NB4 (cell line): ENCODE measurements at places on chromosomes 3 and 15.

DNA sequence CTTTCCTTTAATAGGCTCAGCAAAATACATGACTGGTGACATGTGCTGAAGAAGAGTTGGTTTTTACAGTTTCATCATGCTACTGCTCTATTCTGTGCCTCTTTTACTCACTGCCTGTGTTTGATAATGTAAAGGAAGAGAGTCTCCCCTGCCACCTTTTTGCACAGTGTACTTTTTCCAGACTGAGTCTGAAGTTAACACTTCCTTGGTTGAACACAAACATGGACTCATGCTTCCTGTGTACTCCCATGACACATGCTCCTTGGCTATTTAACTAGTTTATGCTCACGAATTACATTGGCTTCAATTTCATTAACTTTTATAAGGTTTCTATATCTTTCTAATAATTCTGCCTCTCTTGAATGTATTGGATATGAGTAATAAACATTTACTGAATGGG, 396.1 kb downstream of the VGLL3 start:
- no peak for DNase-seq

DNA sequence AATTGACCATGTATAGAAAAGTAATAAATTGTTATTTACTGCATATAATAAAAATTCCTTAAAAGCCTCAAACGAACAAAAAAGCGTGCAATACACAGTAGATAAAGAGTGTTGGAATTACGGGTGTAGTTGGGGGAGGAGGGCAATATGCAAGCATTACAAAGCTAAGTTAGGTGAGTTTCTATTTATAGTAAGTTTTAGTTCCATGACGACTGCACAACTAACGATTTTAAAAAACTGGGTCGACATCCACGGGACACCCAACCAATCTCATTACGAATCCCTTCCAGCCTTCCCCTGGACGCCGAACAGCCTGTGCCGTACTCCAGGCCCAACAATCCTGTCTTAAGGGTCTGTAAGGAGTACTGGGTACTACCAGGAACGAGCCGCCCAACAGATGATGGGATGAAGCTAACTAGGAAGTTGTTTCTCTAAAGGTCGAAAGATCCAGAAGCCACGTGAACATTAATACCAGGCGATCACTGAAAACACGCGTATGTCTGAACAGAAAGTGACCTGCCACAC, 677 bp downstream of the POLQ start:
- no peak for DNase-seq

DNA sequence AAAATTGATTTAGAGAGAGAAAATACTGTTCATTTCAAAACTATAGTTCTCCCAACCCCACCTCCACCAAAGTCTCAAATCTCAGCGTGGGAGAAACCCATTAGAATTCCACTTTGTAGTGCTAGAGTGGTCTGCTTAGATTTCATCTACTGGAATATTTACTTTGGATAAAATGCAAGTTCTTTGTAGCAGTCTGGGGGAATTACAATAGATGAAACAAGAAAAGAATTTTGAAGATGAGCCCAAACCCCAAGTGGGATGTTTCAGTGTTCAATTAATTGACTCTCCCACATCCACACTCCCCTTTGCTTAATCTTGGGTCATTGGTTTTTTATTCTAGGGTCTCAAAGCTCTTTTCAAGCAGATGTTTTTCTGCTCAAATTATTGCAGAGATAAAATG, 97.8 kb downstream of the RPL22L1 start:
- DNase-seq = no peak

GRCh38 chr3:71520161-71521020, 63.1 kb downstream of the FOXP1 start:
- DNase-seq = no peak

GRCh38 chr3:196003611-196004010, 78.3 kb downstream of the TFRC start:
- no peak for DNase-seq

- DNase-seq = no peak
These were observed 128.3 kb downstream of the SV2B start for GRCh38 chr15:91228383-91228782.

DNA sequence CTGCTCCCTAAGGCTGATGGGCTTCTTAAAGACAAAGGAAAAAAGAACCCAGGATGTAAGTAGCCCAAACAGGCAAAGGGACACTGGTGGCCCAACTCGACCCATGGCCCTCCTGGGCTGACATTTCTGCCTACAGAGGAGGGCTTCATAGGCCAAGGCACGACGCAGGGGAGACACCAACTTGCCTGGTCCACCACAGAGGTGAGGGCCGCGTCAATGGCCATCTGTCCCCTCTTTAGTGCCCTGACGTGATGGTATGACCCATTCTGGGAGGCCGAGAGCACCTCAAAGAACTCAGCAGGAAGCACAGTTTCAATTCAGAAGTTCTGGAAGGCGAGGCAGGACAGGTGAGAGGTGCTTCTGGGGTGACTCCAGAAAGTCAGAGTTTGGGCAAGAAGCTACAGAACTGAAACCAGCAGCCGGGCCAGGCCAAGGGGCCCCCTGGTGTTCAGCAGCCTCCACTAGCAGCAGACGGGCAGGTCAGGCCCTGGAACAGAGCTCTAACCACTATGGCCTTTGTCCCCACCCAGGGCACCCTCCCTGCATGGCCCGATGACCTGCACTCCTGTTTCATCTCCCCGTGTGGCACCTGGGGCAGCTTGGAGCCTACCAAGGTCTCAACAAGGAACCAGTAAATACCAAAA, 45.1 kb downstream of the HMCES start:
- no peak for DNase-seq

DNA sequence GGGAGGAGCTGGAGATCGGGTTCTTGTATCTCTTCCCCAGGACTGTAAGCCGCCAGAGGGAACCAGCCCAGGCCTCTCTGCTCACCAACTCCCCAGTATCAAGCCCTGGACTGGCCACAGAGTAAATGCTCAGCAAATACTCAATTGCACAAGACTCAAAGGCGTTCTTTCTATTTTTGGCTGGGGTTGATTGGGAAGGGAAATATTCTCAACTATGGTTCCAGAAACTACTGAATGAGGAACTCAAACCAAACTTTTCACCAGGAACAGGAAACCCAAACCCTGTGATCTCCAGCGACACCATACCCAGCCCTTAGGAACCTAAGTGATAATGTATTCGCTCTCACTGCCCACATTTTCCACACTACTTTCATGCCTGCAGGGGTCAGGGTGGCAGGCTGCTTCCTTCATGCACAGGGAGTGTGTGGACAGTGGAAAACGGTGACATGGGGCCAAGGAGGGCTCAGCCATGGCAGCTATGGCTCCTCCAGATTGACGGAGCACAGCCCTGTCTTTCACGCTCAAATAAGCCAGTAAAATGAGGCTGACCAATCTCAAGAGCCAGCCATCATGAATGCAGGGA, 124.7 kb upstream of the RAD18 start:
- DNase-seq = peak; percentile 37

DNA sequence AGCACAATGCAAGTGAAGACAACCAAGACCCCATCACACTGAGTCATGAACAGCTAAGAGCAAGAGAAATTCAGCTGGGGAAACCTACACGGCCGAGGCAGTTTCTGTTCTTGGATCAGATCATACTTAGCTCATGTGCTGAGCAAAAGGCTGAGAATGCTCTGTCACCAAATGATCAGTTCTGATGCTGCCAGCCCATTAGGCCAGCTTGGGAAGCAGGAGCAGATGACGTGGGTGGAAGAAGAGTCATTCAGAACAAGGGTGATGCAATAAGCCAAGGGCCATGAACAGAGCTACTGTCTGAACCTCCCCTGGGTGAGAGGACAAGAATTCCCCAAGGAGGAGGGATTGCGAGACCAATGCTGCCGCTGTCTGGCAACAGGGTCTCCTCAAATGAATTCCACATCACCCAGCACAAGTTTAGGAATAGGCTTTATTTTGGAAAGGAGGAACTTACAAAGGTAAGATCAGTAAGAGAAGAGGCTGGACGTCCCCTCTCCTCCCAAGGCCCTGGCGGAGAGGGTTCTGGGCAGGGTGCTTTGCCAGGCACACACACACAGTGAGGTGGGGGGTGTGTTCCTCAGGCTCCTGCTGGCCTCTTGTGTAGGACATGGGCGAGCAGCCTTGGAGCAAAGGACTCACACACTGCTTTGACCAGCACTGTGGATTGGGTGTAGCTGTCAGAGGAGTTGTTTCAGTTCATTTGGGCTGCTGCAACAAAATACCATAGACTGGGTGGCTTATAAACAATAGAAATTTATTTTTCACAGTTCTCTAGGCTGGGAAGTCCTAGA, 65.6 kb upstream of the CTXND1 start:
- peak; percentile 72 for DNase-seq

GRCh38 chr15:64581408-64581761, 121.0 kb downstream of the ZNF609 start:
- DNase-seq = no peak

DNA sequence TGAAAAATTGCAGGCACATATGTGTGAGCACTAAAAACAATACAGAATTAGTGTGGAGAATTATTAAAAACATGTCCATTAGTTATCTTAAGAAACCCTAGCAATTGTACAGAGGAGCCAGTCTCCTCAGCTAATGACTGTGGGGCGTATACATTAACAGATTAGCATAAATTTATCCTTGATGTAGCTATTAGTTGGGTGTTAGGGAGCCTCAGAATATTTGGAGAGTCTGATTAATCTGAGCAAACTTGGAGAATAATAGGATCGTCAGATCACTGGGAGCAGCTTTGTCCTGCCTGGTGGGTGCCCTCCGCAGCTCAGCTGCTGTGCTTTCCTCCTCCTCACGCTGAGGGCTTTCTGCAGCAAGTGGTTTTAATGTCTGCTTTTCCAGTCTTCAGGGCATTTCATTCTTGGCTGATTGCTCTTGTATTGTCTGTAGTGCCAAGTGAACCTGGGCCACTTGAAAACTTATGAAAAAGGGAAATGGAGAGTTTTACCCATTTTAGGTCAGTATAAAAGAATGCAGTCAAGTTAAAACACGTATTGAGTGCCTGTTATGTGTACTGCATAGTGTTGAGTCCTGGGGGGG, 417.4 kb upstream of the SEMA6D start:
- no peak for DNase-seq

- DNase-seq = no peak
These were observed 185.2 kb downstream of the KLF13 start for GRCh38 chr15:31511707-31512310.

GRCh38 chr15:75425966-75426500, 25.5 kb downstream of the SIN3A start:
- DNase-seq = no peak

- peak; percentile 86 for DNase-seq
These were observed 313.4 kb upstream of the STT3B start for GRCh38 chr3:31219131-31219843.

DNA sequence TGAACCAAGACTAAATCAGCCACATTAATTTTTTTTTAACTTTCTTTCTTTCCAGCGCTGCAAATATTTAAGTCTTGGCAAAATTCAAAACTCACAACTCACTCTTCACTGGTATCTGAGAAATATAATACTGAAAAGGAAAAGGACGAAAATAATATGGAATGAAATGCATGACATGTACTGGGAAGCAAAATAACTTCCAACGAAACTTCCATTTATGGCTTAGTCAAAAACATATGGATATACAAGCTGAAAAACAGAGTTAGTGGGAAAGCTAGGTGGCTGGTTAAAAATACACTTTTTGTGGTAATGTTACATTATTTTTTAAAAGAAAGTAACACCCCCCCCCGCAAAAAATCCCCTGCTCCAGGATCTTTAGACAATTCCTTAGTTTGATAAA, 86.1 kb downstream of the TM4SF4 start:
- DNase-seq = no peak

DNA sequence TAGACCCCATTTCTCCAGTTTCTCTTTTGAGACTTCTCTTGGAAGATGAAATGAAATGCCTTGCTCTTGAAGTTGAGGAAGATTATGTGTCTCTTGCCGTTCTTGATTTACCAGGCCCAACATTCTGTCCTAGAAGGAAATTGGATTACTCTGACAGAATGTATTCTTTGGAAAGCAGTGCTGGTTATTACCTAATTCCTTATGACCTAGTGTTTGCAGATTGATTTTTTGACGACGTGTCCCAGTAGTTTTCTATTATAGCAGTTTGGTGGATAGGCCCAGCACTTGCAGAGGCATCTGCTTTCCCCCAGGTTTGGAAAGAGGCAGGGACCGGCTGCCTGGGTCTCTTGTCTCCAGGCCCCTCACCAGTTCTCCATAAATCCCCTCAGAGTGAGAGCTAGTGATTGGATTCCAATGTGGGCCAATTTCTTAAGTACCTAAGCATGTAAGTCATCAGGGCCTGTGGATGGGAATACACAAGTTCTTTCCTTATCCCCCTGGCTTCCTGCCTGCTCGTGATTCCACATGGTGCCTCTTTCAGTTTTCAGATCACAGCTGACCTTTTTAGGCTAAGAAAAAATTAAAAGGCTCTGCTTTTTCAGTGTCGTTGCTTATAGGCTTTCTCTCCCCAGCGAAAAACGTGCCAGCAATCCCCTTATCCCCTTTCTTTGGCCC, 50.2 kb downstream of the EPHB3 start:
- DNase-seq = no peak

GRCh38 chr3:101527441-101527840, 14.4 kb upstream of the SENP7 start:
- DNase-seq = no peak

- DNase-seq = no peak
These were observed 79.1 kb upstream of the MEF2A start for GRCh38 chr15:99486371-99487336.

GRCh38 chr3:18510947-18511346, 85.8 kb upstream of the SATB1 start:
- DNase-seq = no peak

- DNase-seq = no peak
These were observed 43.5 kb downstream of the IFT57 start for GRCh38 chr3:108178676-108179075.

DNA sequence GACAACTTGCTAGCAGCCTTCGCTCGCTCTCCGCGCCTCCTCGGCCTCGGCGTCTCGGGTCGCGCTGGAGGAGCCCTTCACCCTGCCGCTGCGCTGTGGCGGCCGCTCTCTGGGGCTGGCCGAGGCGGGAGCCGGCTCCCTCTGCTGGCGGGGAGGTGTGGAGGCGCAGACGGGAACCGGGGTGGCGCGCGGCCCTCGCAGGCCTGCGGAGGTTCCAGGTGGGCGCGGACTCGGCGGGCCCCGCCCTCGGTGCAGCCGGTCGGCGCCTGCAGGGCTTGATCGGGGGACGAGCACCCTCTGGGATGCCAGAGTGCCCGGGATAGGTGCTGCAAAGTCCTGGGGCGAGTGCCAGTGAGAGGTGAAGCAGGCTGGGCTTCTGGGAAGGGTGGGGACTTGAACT, 989.9 kb downstream of the ROBO2 start:
- no peak for DNase-seq

GRCh38 chr3:193499801-193500485, 54.8 kb downstream of the ATP13A4 start:
- DNase-seq = no peak

GRCh38 chr15:78193731-78194567, 40.4 kb downstream of the ACSBG1 start:
- DNase-seq = no peak
